Stimulated activated CD8-positive, alpha-beta memory T cell treated with anti-CD3 and anti-CD28 coated beads, Interleukin-7, amount 100 ng/mL, for 24 hours (primary cell): ENCODE measurements at places on chromosomes 7 and 10.

- DNase-seq, result no peak
Observed at GRCh38 chr10:61793760-61794703, 107.5 kb upstream of the ARID5B start.

- no peak for DNase-seq
Observed at GRCh38 chr7:139116999-139117398, 7.5 kb upstream of the ZC3HAV1 start.

- no peak for DNase-seq
Observed at GRCh38 chr10:116779076-116779687, 36.8 kb upstream of the HSPA12A start.

DNA sequence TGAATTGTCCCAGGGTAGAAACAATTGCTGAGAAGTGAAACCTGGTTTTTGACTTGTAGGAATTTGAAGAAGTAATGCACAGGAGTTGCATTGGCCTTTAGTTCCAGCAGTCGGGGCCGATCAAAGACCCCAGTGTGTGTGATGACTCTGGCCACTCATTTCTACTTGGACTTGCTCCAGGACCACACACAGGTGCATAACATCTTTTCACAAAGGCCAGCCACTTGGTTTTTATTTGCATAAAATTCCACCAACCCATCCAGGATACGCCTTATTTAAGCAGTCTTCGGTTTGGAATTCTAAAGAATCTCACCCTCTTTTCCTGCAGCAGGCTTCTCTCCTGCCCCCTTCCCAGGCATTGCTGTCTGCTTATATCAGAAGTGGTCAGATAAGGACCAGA lies 162.0 kb upstream of the HABP2 start:
- no peak for DNase-seq

DNA sequence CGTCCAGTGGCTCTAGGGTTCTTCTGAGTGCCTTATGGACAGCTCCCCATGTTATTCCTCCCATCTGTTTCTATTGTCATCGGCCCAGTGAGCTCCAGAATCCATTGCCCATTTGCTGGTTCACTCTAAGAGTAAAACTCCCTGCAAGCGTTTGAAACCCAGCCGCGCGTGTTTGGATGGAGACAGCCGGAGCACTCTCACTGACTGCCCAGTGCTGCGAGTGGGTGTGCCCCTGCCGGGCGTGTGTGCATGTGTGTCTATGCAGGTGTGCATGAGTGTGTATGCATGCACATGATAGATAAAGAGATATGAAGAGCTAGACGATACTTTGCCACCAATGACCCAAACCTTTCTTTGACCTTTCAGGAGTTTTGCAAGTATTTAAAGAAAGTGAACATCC lies 347.2 kb upstream of the MKI67 start:
- DNase-seq, result no peak

- DNase-seq, result no peak
Observed at GRCh38 chr10:24133835-24134234, 75.1 kb upstream of the KIAA1217 start.

- no peak for DNase-seq
Observed at GRCh38 chr10:34956756-34957155, 133.4 kb downstream of the CUL2 start.

DNA sequence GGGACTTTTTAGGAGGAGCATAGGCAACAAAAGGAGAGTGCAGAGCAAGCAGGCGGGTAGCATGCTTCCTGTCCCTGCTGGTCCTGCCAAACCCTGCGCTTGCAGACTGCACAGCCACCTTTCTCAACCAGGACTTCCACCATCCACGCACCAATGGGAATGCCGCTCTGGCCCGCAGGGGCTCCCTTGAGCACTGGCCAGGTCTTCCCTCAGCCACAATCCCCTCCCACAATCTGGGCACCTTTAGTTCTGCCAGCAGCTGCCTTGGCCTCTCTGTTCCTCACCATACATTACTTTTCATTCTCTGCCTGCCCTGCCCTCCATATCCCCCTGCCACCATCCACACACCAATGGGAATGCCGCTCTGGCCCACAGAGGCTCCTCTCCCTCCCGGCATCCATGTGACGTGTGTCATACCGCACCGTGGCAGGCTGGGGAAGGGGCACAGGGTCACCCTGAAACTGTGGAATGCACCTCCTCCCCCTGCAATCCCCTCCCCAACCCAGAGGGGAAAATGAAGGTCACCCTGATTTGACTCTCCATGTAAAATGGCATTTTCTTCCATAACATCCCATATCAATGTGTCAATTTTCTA lies 97.3 kb upstream of the MACROH2A2 start:
- DNase-seq, result no peak

- no peak for DNase-seq
Observed at GRCh38 chr10:95440756-95441546, 120.2 kb downstream of the SORBS1 start.

- no peak for DNase-seq
Observed at GRCh38 chr10:6274040-6274439, 71.3 kb downstream of the PFKFB3 start.

GRCh38 chr10:6200734-6201515 lies 1.8 kb upstream of the PFKFB3 start:
- DNase-seq, result no peak

GRCh38 chr10:26222563-26222962 lies 6.0 kb downstream of the GAD2 start:
- DNase-seq, result no peak

DNA sequence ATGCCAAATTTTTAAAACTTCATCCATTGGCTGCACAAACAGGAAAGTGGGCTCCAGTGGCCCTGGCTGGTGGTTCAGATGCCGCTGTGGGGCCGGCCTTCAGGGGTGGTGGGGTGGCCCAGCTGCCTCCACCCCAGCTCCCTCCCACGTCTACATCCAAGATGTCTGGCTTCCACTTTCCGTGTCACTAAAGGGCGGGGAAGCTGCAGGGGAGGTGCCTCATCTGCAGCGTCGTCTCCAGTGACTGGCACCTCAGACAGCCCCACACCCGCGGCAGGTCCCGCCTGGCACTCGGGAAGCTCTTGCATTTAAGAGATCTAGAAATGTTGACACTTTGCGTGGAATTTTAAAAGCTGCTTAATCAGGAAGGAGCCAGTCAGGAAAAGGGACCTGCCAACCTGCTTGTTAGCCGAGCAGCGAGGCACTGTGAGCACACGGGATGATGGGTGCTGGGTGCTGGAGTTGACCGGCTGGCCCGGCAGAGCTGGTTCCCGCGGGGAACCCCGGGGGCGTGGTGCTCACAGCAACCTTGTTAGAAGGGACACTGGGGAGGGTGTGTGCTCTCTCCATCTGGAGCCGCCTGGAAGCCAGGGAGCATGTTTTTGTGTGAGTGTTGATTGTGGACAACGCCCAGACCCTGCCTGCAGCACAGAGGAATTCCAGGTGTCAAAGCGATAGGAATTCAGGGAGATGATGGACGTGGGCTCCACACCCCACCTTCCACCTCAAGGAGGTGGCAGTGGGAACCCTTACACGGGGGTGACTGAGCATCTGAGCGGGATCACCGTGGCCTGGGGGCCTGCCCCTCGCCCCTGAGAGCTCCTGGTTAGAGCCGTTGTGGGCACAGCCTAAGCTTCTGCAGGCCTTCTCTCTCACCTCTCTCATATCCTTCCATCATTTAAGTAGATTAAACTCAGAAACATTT lies 320.5 kb downstream of the PTPRN2 start:
- DNase-seq, result no peak

- DNase-seq, result no peak
Observed at GRCh38 chr10:45375716-45376231, 1.8 kb downstream of the ALOX5 start.

DNA sequence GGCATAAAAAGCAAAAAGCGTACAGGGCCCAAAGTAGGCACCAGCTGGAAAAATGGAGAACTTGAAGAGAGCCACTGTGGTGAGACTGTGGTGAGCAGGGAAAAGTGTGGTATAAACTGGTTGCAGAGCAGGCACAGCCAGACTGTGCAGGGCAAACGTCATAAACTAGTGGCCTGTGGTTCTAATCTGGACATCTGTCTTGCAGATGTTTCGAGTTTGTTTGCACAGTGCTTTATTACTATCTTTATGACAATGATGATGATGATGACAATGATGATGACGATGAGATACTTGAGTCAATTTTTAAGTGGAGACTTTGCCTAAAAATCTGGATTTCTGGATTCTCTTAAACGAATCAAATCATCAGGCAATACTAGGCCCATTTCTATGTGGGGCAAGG lies 45.7 kb downstream of the SEMA3C start:
- no peak for DNase-seq

DNA sequence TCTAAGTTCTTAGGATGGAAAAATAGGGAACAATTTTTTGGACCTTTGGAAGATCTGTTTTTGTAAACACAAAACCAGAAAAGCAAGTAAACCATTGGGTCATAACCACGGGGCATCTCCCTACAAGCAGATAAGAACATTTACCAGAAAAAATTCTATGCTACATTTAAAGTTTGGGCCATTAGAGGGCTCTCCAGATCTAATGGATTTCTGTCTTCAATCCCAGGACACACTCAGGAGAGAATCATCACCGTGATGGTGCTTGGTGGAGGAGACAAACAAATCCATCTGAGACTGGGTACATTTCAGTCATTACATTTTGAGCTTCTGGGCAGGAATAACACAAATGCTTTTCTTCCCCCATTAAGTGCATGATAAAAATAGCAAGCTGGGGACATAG lies 178.4 kb upstream of the TARP start:
- DNase-seq, result no peak

DNA sequence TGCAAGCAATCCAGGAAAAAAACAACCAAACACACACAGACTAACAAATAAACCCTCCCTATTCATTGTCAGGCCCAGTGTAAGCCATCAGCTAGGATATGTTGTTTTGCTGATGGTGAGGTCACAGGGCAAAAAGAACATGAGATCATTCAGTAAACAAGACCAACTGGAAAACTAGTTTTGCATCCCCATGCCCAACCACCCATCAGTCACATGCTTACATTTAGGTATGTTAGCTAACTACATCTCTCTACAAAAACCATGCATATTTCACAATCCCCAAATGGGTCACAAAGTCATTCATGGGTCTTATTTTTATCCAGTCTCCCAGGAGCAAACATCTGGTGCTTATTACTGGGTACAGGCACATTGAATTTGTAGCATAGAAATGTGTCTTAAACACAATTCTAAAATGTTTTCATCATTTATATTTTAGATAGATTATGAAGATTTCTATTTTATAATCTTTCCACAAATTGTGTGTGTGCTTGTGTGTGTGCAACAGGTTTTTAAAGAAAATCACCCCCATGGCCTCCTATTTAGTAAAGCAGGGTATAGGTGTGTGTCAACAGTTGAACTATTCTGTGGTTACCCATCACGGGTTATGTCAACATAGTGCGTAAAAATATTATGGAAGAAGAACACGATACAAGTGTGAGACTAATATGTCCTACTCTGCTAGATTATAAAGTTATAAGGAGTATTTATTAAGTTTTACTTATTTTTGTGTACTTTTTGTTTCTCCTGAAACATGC lies 103.8 kb upstream of the AKR1E2 start:
- no peak for DNase-seq

DNA sequence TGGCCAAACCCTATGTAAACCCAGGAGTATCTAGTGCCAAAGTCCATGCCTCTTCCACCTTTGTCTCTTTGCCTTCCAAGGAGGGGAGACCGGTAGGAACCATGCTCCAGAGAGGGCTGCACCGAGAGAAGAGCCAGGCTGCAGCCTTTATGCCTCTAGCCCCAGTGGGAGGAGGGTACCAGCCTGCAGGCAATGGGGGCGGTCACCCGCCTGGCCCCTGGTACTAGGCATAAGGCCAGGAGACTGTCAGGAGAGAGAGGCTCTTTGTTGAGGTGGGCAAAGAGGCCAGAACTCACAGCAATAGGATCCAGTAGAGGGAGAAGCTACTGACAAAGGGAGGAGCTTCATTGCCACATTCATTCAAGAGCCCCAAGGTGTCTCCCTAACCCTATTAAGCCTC lies 146.6 kb upstream of the PDE1C start:
- DNase-seq, result no peak

DNA sequence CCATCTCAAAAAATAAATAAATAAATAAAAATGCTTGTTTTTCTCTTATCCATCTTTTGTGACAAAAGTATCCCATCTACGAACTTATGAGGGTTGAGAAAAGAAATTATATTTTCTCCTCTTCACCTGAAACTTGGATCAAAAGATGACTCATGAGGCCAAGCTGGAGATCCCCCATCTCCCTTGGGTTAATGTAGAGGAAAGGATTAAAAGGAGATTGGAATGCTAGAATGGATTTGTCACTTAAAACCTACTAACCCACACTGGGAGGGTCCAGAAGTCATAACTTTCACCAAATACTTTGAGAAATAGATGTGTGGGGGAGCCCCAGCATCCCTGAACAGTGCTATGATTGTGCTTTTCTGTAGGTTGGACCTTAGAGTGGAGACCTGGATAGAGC lies 46.3 kb upstream of the PIK3CG start:
- DNase-seq, result no peak

DNA sequence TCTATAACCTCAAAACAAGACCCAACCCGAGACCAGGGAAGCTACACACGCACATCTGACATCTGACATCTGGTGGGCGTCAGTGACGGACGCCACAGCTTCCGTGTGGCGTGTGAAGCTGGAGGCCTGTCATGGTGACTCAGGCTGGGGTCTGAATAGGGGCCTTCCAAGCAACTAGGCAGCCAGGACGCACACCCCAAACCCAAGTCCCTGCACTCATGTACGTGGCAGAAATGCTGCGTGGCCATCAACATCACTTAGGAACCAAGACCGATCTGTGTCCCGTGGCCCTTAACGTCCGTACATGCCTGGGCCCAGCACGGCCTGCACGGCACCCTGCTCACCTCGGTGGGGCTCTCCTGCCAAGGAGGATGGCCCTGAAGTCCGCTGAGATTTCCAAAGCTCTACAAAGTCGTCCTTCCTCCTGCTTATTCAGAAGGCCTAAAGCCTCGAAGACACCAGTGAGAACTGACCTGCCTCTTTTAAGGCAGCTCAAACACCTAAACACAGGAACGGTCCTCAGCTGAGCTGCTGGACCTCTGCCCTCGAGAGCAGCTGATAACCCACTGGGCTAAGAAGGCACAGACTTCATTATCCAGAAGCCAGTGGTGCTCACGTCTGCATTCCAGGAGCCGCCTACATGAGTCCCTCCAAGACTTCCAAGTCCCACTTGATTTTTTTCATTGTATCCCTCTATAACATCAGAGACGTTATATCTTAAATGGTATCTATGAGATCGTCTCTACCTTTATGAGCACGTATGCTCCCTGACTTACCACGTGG lies 82.5 kb downstream of the DIP2C start:
- no peak for DNase-seq

GRCh38 chr7:65307651-65308299 lies 65.9 kb upstream of the ZNF92 start:
- DNase-seq, result no peak

DNA sequence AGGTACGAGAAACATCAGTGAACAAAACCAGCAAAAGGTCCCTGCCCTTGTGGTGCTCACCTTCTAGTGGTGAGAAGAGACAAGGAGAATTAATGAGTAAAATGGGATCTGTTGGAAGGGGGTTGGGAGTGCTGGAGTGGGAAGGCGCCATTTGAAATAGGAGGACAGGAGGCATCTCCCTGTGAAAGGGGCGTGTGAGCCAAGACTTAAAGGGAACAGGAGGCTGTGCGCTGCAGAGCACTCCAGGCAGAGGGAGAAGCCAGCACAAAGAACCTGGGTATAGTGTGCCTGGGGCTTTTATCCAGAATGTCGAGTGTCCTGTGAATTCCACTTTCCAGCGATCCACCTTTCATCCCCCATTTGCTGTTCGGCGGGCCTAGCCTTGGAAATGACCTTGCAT lies 497.9 kb upstream of the GALNT17 start:
- no peak for DNase-seq
